ENCODE measurements at places on chromosomes 16 and 17. TPM values are rescaled to one million over a fixed set of nuclear protein-coding genes. Genes with fewer than 3 reads are reported as not detected.

The GRB7 gene
- 0.41 TPM for total RNA-seq

The CBLN1 gene
- 0.68 TPM for total RNA-seq

The TRAF4 gene
- total RNA-seq = 40.5 TPM

DNA sequence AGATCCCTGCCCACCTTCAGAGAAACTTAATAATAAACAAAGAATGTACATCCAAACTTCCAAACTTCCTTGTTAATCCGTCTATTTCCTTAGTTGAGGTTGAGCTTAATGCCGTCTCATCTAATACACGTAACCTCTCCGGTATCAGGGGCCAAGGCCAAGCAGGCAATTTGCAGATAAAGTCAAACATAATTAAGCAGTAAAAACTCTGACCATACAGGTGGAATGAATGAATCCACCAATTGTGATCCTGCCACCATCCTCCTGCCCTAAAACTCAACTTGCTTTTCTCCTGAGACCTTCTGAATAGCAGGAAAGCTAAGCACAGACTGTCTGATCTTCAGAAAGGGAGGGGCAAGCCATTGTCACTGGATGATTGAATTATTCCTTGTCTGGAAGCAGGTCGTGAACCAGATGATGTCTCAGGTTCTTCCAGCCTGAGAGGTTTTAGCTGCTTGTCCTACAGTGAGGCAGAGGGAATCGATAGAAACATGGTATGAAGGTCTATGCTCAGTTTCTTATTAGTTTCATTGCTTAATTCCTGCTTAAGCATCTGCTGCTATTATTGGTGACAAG is 1111.8 kb upstream of the EEF2KMT start:
- no peak for DNase-seq

DNA sequence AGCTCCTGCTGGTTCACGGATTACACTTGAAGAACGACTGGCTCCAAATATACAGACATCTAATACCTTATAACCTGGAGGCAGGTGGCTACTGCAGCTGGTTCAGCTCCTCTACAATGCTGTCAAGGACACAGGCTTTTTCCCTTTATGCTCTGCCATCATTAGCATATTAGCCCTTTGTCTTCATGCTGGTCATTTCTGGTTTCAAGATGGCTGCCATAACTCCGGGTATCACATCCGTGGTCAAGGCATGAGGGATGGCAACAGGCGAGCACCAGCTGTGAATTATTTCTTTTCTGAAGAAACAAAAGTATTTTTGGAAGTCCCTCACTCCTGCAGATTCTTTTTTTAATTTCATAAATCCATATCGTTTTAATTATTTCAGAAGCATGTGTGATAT is 124.3 kb upstream of the MED13 start:
- DNase-seq = no peak

Measured in H4 (cell line).